ENCODE measurements at places on chromosomes 16 and 17. TPM values are rescaled to one million over a fixed set of nuclear protein-coding genes. Genes with fewer than 3 reads are reported as not detected.

TMEM220 gene
- 6.9 TPM for total RNA-seq

RASL10B gene
- 4.1 TPM for total RNA-seq

CPHXL2 gene
- not detected for total RNA-seq

KRT12 gene
- total RNA-seq, result 50.0 TPM

OR2C1 gene
- 0.99 TPM for total RNA-seq

ICAM2 gene
- 21.7 TPM for total RNA-seq

NOMO2 gene
- total RNA-seq, result 66.8 TPM

RDM1 gene
- total RNA-seq, result 0.99 TPM

CBX4 gene
- total RNA-seq, result 25.6 TPM

COPRS gene
- total RNA-seq, result 30.5 TPM

TRIM47 gene
- total RNA-seq, result 14.9 TPM
